ENCODE measurements at places on chromosomes 13 and 19. TPM values are rescaled to one million over a fixed set of nuclear protein-coding genes. Genes with fewer than 3 reads are reported as not detected.

Gene TLE6
- 0.70 TPM for total RNA-seq

Gene CAPS
- total RNA-seq: 3.4 TPM

Gene SLC6A16
- total RNA-seq: 1.5 TPM

Gene LRRC4B
- 1.0 TPM for total RNA-seq

Gene KCNJ14
- total RNA-seq: 0.24 TPM
